Pancreas (tissue), 10 donors: ENCODE measurements at places on chromosomes 1 and 21. TPM values are rescaled to one million over a fixed set of nuclear protein-coding genes. Genes with fewer than 3 reads are reported as not detected.

The USH2A gene
- total RNA-seq: 0.09 TPM

DNA sequence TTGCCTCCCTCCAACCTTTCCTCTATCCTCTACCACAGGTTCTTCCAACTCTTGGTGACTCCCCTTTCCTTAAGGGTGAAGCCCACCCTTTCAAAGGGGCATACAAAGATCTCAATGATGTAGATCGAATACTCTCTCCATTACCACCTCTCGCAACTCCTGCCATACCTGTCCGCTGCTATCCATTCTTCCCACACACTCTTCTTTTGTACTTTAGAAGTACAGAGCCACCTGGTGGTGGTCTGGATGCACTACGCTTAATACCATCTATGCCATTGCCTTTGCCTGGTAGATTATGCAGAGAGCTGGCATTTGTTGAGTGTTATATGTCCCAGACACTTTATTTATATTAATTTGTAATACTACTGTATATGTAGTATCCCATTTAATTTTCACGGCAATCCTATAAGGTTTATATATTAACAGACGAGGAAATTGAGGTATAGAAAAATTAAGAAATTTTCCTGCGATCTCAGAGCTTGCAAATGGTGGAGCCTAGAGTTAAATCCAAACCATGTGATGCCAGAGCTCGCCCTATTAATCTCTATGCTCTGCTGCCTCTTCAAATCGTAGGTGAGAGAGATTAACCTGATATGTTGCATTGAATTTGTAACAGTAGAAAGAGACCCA is 22.9 kb downstream of the TSHB start:
- no peaks in the 10 kb centered on the region for H3K27me3 ChIP-seq
- H3K4me1 ChIP-seq: no peaks in the 10 kb centered on the region
- no peak overlapping the region for H3K4me3 ChIP-seq
- DNase-seq: no peak
- no peak overlapping the region for H3K27ac ChIP-seq

GRCh38 chr21:36425286-36425685 is 40.1 kb downstream of the CHAF1B start:
- no peaks in the 10 kb centered on the region for H3K27me3 ChIP-seq
- DNase-seq: no peak
- no peak overlapping the region for H3K27ac ChIP-seq
- no peak overlapping the region for H3K4me3 ChIP-seq
- no peaks in the 10 kb centered on the region for H3K36me3 ChIP-seq

DNA sequence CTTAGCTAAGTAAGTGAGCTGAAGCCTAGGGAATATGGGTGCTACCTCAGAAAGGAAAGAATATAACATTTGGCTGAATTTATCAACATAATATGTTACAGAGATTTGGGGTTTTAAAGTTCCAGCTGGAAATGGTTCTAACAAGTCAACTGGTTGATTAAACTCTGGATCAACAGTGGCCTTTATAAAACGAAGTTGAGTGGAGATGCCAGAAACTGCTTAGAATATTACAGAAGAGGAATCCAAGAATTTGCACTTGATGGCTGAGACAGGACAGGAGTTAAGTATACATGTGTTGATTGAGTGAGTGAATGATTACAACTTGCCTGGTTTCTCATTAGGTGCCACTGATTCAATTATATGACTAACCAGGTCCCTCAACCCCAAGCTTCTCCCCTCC is 7.4 kb upstream of the ZBTB17 start:
- H3K27ac ChIP-seq: no peak overlapping the region
- H3K4me1 ChIP-seq: no peaks in the 10 kb centered on the region
- no peak overlapping the region for H3K4me3 ChIP-seq
- DNase-seq: no peak
- H3K36me3 ChIP-seq: no peaks in the 10 kb centered on the region
- no peaks in the 10 kb centered on the region for H3K27me3 ChIP-seq

The RPL11 gene
- 819 TPM for total RNA-seq

- no peak overlapping the region for H3K27ac ChIP-seq
- no peaks in the 10 kb centered on the region for H3K27me3 ChIP-seq
- no peak for DNase-seq
- H3K36me3 ChIP-seq: no peaks in the 10 kb centered on the region
These were observed 71.6 kb downstream of the XCL2 start for GRCh38 chr1:168472223-168472622.

The DTL gene
- 0.05 TPM for total RNA-seq

DNA sequence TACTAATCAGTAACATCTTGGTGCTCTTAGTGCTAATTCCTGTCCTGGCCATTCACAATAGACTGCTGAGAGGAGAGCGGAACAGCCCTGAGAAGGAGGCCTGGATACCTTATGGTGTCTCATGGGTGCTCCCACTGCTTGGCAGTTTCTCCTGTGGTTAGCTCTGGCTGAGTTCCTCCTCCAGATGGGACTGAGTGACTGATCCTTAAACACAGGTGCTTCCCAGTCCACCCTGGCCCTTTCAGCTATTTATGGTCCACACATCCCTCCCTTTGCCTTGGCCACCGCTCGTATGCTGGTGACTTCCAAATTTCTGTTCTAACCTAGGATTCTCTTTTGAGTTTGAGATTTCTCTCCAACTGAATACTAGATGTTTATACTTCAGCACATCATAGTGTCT is 157.0 kb upstream of the CACNA1E start:
- no peak overlapping the region for H3K27ac ChIP-seq
- no peak overlapping the region for H3K4me3 ChIP-seq
- DNase-seq: no peak

- peak overlapping the region; percentile 89 for H3K27ac ChIP-seq
- no peaks in the 10 kb centered on the region for H3K36me3 ChIP-seq
- no peaks in the 10 kb centered on the region for H3K27me3 ChIP-seq
- no peaks in the 10 kb centered on the region for H3K4me1 ChIP-seq
- peak overlapping the region; percentile 77 for H3K4me3 ChIP-seq
These were observed 511 bp downstream of the NDC1 start for GRCh38 chr1:53837646-53837923.

GRCh38 chr1:15489052-15489736 is 13.3 kb downstream of the CELA2B start:
- peaks cover 9% of the 10 kb centered on the region for H3K4me1 ChIP-seq
- H3K36me3 ChIP-seq: no peaks in the 10 kb centered on the region
- DNase-seq: no peak
- H3K27ac ChIP-seq: peak overlapping the region; percentile 42
- no peak overlapping the region for H3K4me3 ChIP-seq

The ELAPOR1 gene
- 106 TPM for total RNA-seq

GRCh38 chr1:222026280-222026679 is 284.4 kb upstream of the DUSP10 start:
- H3K27me3 ChIP-seq: no peaks in the 10 kb centered on the region
- no peaks in the 10 kb centered on the region for H3K4me1 ChIP-seq
- H3K36me3 ChIP-seq: no peaks in the 10 kb centered on the region
- H3K27ac ChIP-seq: no peak overlapping the region
- H3K4me3 ChIP-seq: no peak overlapping the region

GRCh38 chr1:154895798-154896197 is 25.7 kb upstream of the KCNN3 start:
- no peaks in the 10 kb centered on the region for H3K36me3 ChIP-seq
- H3K4me1 ChIP-seq: no peaks in the 10 kb centered on the region
- no peak overlapping the region for H3K4me3 ChIP-seq
- DNase-seq: no peak

The TMEM54 gene
- total RNA-seq: 15.4 TPM

- no peak for DNase-seq
- H3K4me1 ChIP-seq: peaks cover 11% of the 10 kb centered on the region
- H3K4me3 ChIP-seq: no peak overlapping the region
- H3K27me3 ChIP-seq: no peaks in the 10 kb centered on the region
These were observed 30.8 kb downstream of the RNF19B start for GRCh38 chr1:32933742-32934322.

GRCh38 chr1:214324896-214325800 is 44.2 kb downstream of the SMYD2 start:
- H3K27me3 ChIP-seq: no peaks in the 10 kb centered on the region
- H3K4me1 ChIP-seq: no peaks in the 10 kb centered on the region
- no peaks in the 10 kb centered on the region for H3K36me3 ChIP-seq
- H3K4me3 ChIP-seq: no peak overlapping the region
- no peak for DNase-seq

GRCh38 chr1:38997034-38997900 is 6.2 kb downstream of the AKIRIN1 start:
- no peak overlapping the region for H3K4me3 ChIP-seq
- peaks cover 9% of the 10 kb centered on the region for H3K4me1 ChIP-seq
- no peaks in the 10 kb centered on the region for H3K27me3 ChIP-seq
- no peak overlapping the region for H3K27ac ChIP-seq

The CFAP45 gene
- total RNA-seq: 0.34 TPM

- H3K27ac ChIP-seq: no peak overlapping the region
- H3K4me3 ChIP-seq: no peak overlapping the region
These were observed 22.1 kb downstream of the ATP1B1 start for GRCh38 chr1:169128562-169128961.

The SRSF10 gene
- total RNA-seq: 25.5 TPM

The RNF223 gene
- 0.19 TPM for total RNA-seq

DNA sequence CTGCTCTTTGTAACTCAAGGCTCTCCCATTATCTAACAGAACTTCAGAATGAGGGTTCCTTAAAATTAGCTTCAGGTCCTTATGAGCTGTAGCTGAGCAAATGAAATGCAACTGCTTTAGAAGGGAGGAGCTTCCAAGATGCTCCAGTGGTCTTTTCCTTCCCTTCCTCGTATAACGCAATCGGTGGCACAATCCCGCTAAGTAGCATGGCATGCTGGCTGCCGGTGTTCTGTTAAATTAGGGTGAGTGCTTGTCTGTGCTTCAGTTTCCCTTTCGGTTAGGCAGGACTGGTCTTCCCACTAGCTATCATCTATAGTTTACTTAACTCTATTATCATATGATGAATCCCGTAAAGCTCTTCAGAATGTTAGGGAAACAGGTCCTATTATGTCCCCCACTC is 917 bp downstream of the KIAA0040 start:
- H3K36me3 ChIP-seq: no peaks in the 10 kb centered on the region
- H3K27ac ChIP-seq: peak overlapping the region; percentile 89
- DNase-seq: no peak
- peaks cover 45% of the 10 kb centered on the region for H3K4me1 ChIP-seq

The GUCA2A gene
- total RNA-seq: 1.4 TPM

The SPOCD1 gene
- 0.69 TPM for total RNA-seq

The MAB21L3 gene
- total RNA-seq: not detected

The VCAM1 gene
- total RNA-seq: 6.4 TPM

The TMPRSS3 gene
- 11.6 TPM for total RNA-seq

The MLLT11 gene
- 0.28 TPM for total RNA-seq

The HCRTR1 gene
- not detected for total RNA-seq

- no peak overlapping the region for H3K4me3 ChIP-seq
- no peak overlapping the region for H3K27ac ChIP-seq
- no peaks in the 10 kb centered on the region for H3K27me3 ChIP-seq
These were observed 17.6 kb upstream of the HUNK start for GRCh38 chr21:31855180-31855579.

The ZMPSTE24 gene
- total RNA-seq: 19.3 TPM

DNA sequence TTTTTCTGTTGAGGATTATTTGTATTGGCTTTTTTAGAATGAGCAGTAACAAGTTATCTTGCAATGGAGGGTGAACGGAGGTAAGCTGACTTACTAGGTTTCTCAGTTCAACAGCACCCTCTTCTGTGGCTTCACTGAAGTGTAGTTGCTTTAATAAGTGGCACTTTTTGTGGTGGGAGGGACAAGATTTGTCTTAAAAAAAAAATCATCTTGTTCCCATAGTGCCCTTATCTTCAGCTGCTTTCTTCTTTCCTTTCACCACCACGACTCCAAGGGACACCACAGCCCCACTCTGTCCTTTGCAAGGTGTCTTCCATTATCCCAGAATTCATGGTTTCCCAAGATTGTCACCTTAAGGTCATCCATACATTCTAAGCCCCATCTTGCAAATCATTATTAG is 92.9 kb downstream of the PIGK start:
- H3K4me3 ChIP-seq: no peak overlapping the region
- H3K36me3 ChIP-seq: no peaks in the 10 kb centered on the region
- DNase-seq: no peak
- H3K27ac ChIP-seq: no peak overlapping the region
- no peaks in the 10 kb centered on the region for H3K4me1 ChIP-seq
- no peaks in the 10 kb centered on the region for H3K27me3 ChIP-seq

DNA sequence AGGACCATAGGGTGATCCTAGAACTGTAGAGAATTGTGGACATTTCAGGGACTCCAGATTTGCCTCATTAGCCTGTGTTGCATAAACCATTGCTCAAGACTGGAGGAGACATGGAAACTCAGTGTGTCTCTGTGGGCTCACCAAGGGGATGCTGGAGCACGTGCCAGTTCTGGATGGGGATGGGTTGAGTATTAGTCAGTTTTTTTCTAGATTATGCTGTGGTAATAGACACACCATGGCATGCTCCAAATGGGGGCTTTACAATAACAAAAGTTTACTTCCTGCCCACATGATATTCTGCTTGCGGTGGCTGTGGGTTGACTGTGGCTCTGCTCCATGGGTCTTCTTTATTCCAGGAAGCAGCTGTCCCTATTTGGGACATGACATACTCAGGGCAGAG is 125.4 kb downstream of the FOXD2 start:
- H3K4me3 ChIP-seq: no peak overlapping the region
- no peak for DNase-seq
- H3K4me1 ChIP-seq: peaks cover 24% of the 10 kb centered on the region
- H3K27me3 ChIP-seq: no peaks in the 10 kb centered on the region
- no peaks in the 10 kb centered on the region for H3K36me3 ChIP-seq

The PRKAA2 gene
- 3.6 TPM for total RNA-seq

The CHI3L1 gene
- 9.0 TPM for total RNA-seq

GRCh38 chr1:220182111-220182510 is 88.2 kb downstream of the IARS2 start:
- no peak for DNase-seq
- H3K4me3 ChIP-seq: no peak overlapping the region
- no peaks in the 10 kb centered on the region for H3K4me1 ChIP-seq
- H3K36me3 ChIP-seq: no peaks in the 10 kb centered on the region

The SLC16A4 gene
- 1.0 TPM for total RNA-seq

The TMCO1 gene
- total RNA-seq: 29.5 TPM

DNA sequence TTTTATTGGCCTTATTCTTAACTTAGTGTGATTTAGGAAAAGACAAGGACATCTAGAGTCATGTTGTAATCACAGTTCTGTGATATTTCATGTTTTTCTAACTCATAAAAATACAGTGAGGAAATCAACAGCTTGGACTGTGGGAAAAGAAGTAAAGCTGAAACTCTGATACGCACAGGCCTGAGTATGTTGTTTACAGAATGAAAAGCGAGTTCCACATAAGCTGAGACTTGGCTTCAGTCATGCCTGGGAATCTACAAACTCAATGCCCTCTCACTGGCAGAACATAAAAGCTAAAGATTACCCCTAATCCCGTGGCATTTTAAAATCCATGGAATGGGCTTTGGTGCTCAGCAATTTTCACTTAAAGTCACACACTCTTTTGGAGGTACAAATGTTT is 23.6 kb upstream of the ATP5PO start:
- H3K36me3 ChIP-seq: no peaks in the 10 kb centered on the region
- H3K27ac ChIP-seq: no peak overlapping the region
- no peak for DNase-seq
- H3K4me3 ChIP-seq: no peak overlapping the region
- no peaks in the 10 kb centered on the region for H3K4me1 ChIP-seq
